ENCODE measurements at places on chromosomes 2 and 18. TPM values are rescaled to one million over a fixed set of nuclear protein-coding genes. Genes with fewer than 3 reads are reported as not detected.

ZAP70 gene
- not detected for total RNA-seq

CPS1 gene
- total RNA-seq = 18.0 TPM

VWC2L gene
- not detected for total RNA-seq

TBR1 gene
- 0.04 TPM for total RNA-seq

POTEC gene
- total RNA-seq = not detected

CROCC2 gene
- total RNA-seq = not detected

GRCh38 chr2:182897137-182897536 is 30.7 kb upstream of the FRZB start:
- no peak for DNase-seq

- no peak for DNase-seq
These were observed 93.3 kb upstream of the PAPOLG start for GRCh38 chr2:60662781-60663180.

DNA sequence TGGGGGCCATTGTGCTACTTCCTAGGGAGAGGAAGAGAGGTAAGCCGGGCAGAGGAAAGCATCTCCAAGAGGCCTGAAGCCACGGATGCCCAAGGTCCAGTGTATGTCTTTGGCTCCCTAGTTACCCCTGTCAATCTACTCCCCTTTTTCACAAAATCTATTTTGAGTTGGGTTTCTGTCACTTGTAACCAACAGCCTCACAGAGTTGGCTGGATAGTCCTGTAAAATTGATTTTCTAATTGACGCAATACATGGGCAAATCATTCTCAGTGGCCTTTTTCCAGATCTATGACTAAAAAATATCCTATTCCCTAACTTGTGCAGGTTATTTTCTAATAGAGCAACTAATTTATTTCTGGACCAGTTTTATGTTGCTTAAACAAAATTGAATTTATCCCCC is 168.4 kb downstream of the IRS1 start:
- DNase-seq = no peak

- peak; percentile 7 for DNase-seq
These were observed 218.2 kb upstream of the RAB12 start for GRCh38 chr18:8391068-8391467.

DNA sequence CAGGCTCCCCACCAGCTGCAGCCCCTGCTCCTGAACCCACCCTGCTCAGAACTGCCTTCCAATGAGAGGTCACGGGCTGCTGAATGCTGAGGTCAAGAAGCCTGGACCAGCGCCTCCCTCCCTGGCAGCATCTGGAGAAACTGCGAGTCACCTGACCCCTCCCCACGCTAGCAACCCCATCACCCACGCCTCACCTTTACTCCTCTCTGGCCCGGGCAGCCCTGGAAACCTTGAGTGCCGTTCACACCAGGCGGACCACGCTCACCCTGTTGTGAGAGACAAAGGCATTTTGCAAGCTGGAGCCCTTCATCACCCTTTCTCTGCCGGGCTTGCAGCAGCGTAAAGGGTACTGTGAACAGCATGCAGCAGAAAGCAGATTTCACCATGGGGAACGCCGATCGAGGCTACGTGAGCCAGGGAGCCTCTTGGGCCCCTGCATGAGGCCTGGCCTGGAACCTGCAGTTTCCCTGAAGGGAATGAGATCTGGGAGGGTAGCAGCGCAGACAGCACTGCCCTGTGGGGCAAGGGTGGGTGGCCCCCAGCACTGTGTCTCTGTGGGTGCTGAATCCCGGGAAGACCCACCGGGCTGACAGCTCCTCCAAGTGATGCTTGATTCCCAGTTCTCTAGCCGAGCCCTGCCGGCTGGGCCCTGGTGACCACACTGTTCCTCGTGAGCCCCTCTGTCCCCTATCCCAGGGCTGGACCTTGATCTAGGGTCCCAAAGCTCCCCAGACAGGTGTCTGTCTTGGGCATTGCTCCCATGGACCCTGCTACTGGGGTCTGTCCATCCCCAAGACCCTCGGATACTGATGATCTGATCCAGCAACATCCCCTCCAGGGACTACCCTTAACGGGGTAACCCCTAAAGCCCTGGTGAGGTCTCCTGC is 53.8 kb downstream of the COL6A3 start:
- no peak for DNase-seq

DNA sequence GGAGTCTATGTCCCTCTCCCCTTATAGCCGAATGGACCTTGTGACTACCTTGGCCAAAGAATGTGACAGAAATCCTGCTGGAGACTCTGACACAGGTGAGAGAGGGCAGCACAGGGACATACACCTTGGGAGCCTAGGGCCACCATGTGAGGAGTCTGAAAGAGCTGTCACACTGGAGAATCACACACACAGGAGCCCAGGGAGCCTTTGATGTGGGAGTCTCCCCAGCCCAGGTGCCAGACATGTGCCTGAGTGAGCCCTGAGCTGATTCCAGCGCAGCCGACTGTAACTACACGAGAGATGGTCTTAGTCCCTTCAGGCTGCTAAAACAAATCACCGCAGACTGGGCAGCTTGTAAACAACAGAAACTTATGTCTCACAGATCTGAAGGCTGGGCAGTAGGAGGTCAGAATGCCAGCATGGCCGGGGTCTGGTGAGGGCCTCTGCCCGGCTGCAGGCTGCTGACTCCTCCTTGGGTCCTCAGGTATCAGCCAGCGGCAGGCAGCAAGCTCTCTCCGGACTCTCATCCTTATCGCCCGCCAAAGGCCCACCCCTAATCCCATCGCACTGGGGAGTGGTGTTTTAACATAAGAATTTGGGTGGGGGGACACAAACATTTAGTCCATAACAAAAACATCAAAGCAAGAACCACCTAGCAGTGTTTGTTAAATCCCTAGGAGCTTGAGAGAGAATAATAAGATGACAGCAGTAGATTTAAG is 63.8 kb upstream of the GPR45 start:
- DNase-seq = no peak

DNA sequence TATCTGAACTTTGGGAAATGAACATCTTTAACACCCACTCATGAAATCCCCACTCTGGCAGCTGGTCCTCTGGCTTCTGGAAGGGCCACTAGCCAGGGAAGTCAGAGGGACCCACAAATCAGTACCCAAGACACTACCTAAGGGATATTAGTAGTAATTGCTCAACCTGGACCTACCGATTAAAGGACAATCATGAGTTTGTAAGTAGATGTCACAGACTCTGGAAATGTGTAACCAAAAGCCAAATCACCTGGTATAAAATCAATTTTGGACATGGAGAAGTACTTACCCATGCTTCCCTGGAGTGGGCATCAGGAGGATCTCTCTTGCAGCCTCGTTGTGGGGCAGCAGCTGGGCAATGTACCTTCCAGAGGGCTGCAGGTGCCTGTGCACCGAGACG is 389.8 kb downstream of the ALK start:
- no peak for DNase-seq

- DNase-seq = no peak
These were observed 122.7 kb downstream of the LAMA1 start for GRCh38 chr18:6994771-6995430.

GRCh38 chr18:13219593-13220159 is 1.1 kb downstream of the LDLRAD4 start:
- no peak for DNase-seq

- no peak for DNase-seq
These were observed 2.3 kb downstream of the VAPA start for GRCh38 chr18:9916077-9916639.

Data from pulmonary artery endothelial cell (primary cell).